Progenitor cell of endocrine pancreas (in vitro differentiated cells): ENCODE measurements at places on chromosomes 16 and 17. TPM values are rescaled to one million over a fixed set of nuclear protein-coding genes. Genes with fewer than 3 reads are reported as not detected.

DNA sequence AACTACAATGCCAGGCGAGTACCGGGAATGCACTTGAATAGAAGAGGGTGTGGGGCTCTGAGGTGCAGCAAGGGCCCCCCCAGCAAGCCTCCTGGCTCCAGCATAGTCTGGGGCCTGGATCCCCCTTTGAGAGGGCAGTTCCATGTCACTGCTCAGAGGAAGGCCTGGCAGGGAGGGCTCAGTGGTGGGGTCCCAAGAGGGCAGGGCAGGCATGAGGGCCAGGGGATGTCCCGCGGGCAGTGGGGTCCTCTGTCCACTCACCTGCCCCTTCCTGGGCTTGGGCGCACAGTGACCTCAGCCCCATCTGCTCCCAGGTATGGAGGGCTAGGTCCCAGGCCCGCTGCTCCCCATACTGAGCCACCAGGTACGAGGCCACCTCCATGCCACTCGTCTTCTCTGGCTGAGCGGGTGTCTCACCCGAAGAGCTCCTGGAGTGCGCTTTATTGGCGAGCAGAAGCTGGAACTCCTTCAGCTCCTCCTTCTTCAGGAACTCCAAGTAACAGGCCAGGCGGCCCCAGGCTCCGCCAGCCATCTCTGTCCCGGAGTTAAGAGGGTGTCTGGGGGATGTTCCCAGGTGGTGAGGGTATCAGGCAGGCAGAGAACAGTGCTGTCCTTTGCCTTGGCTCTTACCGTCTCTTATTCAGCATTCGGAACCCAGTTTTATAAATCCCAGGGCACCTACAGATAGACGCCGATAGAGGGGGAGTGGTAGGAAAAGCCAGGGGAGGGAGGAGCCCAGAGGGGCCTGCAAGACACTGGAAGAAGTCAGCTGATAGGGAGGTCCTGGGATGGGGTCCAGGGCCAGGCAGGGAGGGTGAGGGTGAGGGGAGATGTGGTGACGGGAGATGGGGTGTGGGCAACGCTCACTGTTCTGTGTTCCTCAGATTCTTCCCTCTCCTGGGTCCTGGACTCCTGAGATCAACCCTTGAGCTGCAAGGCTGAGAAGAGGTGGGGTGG, 605 bp downstream of the NLRP1 start:
- no peak overlapping the region for H3K4me3 ChIP-seq
- no peak for DNase-seq
- H3K4me1 ChIP-seq: peaks cover 1% of the 10 kb centered on the region
- H3K27me3 ChIP-seq: peaks cover 16% of the 10 kb centered on the region
- H3K27ac ChIP-seq: no peak overlapping the region
- H3K36me3 ChIP-seq: no peaks in the 10 kb centered on the region

GRCh38 chr17:1783834-1784611, 22.2 kb downstream of the SERPINF1 start:
- no peaks in the 10 kb centered on the region for H3K27me3 ChIP-seq
- peaks cover 3% of the 10 kb centered on the region for H3K4me1 ChIP-seq
- H3K4me3 ChIP-seq: no peak overlapping the region
- H3K36me3 ChIP-seq: peaks cover 19% of the 10 kb centered on the region
- DNase-seq: no peak

GRCh38 chr17:17911001-17911613, 61.1 kb downstream of the TOM1L2 start:
- no peak for DNase-seq
- H3K4me3 ChIP-seq: no peak overlapping the region
- peak overlapping the region; percentile 74 for H3K27ac ChIP-seq
- H3K4me1 ChIP-seq: peaks cover 6% of the 10 kb centered on the region

GRCh38 chr16:64356267-64356666, 765.6 kb downstream of the CDH11 start:
- H3K36me3 ChIP-seq: no peaks in the 10 kb centered on the region
- peaks cover 14% of the 10 kb centered on the region for H3K4me1 ChIP-seq
- H3K27me3 ChIP-seq: peaks cover 23% of the 10 kb centered on the region

GRCh38 chr16:75761108-75761507, 34.8 kb upstream of the CPHXL start:
- DNase-seq: no peak
- peaks cover 5% of the 10 kb centered on the region for H3K4me1 ChIP-seq
- H3K27me3 ChIP-seq: no peaks in the 10 kb centered on the region
- no peak overlapping the region for H3K4me3 ChIP-seq

- H3K4me3 ChIP-seq: no peak overlapping the region
- no peak for DNase-seq
- peaks cover 11% of the 10 kb centered on the region for H3K4me1 ChIP-seq
- no peak overlapping the region for H3K27ac ChIP-seq
- peaks cover 8% of the 10 kb centered on the region for H3K27me3 ChIP-seq
Observed at GRCh38 chr16:57643910-57644309, 15.5 kb downstream of the ADGRG1 start.

DNA sequence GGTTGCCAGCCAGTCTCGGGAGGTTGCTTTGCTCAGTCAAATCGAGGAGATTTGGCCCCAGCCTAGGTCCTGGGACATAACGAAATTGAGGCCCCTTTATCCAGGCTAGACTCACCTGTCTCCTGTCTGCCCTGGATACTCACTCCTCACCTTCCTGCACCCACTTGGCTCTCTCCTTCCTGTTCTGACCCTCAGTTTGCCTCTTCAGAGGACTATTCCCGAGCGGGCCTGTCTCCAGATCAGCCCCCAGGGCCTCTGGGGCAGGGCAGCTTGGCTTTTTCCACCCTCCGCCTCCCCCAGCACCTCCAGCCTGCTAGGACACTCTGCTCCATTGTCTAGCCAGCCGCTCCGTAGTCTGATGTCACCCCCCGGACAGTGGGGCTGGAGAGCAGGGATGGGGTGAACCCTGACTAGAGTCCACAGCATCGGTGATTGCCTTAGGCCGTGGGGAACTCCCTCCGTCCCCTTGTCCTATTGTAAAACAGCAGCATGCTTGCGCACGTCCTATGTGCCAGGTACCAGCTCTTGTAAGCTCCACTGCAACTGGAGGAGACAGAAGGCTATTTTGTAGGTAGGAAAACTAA, 8.8 kb downstream of the WFIKKN2 start:
- no peak for DNase-seq
- H3K27ac ChIP-seq: peak overlapping the region; percentile 59
- H3K4me3 ChIP-seq: no peak overlapping the region
- no peaks in the 10 kb centered on the region for H3K27me3 ChIP-seq
- H3K36me3 ChIP-seq: no peaks in the 10 kb centered on the region

DNA sequence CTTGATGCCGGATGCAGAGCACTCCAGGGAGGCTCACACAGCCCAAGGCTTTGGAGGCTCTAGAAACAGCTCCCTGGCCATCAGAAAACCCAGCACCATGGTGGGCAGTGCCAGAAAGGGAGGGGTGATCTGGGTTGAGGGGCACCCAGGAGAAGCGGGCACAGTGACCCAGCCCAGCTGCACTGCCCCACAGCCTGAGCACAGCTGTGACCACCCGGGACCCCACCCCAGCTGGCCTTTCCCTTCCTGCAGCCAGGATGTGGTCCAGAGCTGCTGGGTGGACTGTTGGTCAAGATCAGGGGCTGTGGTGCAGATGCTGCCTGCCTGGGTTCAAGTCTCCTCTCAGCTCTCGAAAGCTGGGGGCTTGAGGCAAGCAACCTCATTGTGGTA, 223.1 kb downstream of the ZNF423 start:
- DNase-seq: no peak
- peaks cover 13% of the 10 kb centered on the region for H3K36me3 ChIP-seq
- no peak overlapping the region for H3K27ac ChIP-seq

- no peak for DNase-seq
- H3K36me3 ChIP-seq: peaks cover 7% of the 10 kb centered on the region
- H3K27me3 ChIP-seq: peaks cover 15% of the 10 kb centered on the region
Observed at GRCh38 chr17:40356990-40357881, 7.3 kb downstream of the GJD3 start.

GRCh38 chr17:47850373-47850691, 631 bp downstream of the SP6 start:
- peak overlapping the region; percentile 64 for H3K4me3 ChIP-seq
- peaks cover 12% of the 10 kb centered on the region for H3K4me1 ChIP-seq
- peaks cover 88% of the 10 kb centered on the region for H3K27me3 ChIP-seq
- H3K27ac ChIP-seq: no peak overlapping the region

DNA sequence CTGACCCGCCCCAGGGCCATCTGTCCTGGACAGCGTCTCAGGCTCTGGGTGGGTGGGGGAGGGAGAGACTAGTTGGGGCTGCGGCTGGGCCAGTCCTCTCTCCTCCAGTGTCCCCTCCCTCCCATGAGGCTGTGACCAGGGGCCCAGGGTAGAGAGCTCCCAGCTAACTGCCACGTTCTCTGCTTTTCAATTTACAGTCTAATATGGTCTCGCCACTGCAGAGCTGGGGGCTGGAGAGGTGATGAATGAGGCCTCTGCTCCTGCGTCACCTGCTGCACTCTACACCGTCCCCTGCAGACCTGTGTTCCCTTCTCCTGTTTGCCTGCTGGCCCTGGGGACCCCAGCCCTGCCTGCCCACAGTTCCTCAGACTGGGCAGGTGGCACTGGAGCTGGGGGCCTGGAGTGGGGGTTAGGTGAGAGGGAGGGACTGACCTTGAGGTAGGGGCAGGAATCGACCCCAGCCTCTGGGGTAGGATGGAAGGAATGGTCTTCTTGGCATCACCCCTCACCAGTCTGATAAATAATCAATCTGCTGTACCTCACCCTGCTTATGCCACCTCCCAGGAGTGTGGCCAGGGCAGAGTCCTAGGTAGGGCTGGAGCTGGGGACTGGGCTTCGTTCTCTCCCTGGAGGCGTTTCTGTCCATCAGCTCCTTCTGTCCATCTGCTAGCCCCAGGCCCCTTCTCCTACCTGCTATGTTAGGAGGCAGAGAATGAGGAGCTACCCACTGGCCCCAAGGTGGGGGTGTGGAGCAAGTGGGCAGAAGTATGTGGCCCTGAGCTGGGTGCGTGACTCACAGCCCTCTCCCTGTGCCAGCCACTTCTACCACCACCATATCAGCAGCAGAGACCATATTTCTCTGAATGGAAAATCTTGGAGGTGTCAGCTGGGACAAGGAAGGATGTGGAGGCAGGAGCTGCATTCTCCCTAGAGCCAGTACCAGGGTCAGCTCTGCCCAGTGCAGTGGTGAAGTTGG, 12.9 kb downstream of the SEZ6 start:
- H3K36me3 ChIP-seq: no peaks in the 10 kb centered on the region
- no peak overlapping the region for H3K4me3 ChIP-seq
- H3K27me3 ChIP-seq: peaks cover 14% of the 10 kb centered on the region
- no peak for DNase-seq
- peaks cover 2% of the 10 kb centered on the region for H3K4me1 ChIP-seq
- no peak overlapping the region for H3K27ac ChIP-seq

GRCh38 chr17:16866436-16866835, 105.5 kb downstream of the TNFRSF13B start:
- no peaks in the 10 kb centered on the region for H3K4me1 ChIP-seq
- H3K4me3 ChIP-seq: no peak overlapping the region
- DNase-seq: no peak
- H3K27me3 ChIP-seq: peaks cover 6% of the 10 kb centered on the region

GRCh38 chr17:1222321-1222720, 42.5 kb upstream of the ABR start:
- no peak overlapping the region for H3K4me3 ChIP-seq
- H3K4me1 ChIP-seq: no peaks in the 10 kb centered on the region
- H3K27me3 ChIP-seq: peaks cover 68% of the 10 kb centered on the region
- H3K27ac ChIP-seq: no peak overlapping the region
- no peak for DNase-seq
- no peaks in the 10 kb centered on the region for H3K36me3 ChIP-seq

GRCh38 chr16:56311208-56312027, 113.9 kb downstream of the AMFR start:
- no peaks in the 10 kb centered on the region for H3K4me1 ChIP-seq
- no peak overlapping the region for H3K4me3 ChIP-seq
- H3K27ac ChIP-seq: no peak overlapping the region
- peaks cover 13% of the 10 kb centered on the region for H3K27me3 ChIP-seq

DNA sequence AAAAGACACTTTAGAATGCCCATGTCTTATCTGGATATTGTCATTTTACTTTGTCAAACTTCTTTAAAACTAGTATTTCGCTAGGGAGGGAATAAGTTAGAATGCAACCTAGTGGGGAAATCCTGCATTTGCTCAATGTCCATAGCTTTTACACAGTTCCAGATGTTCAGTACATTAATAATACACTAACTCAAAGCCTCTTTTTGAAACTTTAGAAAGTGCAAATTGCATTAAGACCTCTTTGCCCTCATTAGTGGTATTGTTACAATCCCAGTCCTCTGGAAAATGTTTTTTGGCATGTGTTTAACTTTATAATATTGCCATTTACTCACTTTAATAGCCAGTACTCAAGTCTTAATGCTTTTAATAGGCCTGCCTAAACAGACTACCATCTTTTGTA, 106.8 kb downstream of the BRIP1 start:
- H3K27ac ChIP-seq: no peak overlapping the region
- no peaks in the 10 kb centered on the region for H3K4me1 ChIP-seq
- peaks cover 11% of the 10 kb centered on the region for H3K36me3 ChIP-seq
- no peaks in the 10 kb centered on the region for H3K27me3 ChIP-seq

DNA sequence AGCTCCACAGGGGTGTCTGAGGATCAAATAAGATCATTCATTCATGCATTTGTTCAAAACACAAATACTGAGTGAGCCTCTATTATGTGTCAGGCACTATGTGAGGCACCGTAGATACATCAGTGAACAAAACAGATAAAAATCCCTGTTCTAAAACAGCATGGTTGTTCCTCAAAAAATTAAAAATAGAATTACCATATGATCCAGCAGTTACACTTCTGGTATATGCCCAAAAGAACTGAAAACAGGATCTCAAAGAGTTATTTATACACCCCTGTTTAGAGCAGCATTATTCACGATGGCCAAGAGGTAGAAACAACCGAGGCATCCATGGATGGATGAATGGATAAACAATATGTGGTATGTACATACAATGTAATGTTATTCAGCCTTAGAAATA, 15.4 kb downstream of the PIPOX start:
- no peak overlapping the region for H3K27ac ChIP-seq
- peaks cover 6% of the 10 kb centered on the region for H3K27me3 ChIP-seq
- H3K4me1 ChIP-seq: peaks cover 29% of the 10 kb centered on the region
- DNase-seq: no peak

DNA sequence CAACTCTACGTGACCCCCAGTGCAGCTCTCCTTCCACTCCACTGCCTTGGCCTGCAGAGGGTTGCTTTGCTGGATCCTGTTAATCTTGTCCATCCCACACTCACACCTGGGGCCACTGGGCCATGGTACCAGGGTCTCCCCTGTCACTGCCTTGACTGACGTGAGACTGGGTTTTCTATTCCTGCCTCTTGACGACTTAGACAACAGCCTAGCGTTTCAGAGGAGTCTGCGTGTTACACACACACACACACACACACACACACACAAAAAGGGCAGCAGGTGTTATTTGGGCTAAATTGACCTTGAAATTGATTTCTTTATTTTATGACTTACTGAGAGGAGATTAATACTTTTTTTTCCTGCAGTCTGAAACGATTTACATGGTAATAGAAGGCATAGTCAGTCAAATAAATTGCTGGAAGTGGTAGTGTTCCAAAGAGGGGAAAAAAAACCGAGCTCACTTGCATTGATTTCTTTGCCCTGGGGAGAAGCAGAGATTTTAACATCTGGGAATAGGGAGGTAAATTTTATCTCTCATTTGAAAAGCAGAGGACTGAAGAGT, 492.3 kb upstream of the EEF2KMT start:
- peaks cover 16% of the 10 kb centered on the region for H3K27me3 ChIP-seq
- H3K4me3 ChIP-seq: no peak overlapping the region
- no peaks in the 10 kb centered on the region for H3K36me3 ChIP-seq
- DNase-seq: no peak
- no peak overlapping the region for H3K27ac ChIP-seq

GRCh38 chr17:40597556-40598300, 32.5 kb upstream of the CCR7 start:
- no peaks in the 10 kb centered on the region for H3K27me3 ChIP-seq
- H3K36me3 ChIP-seq: no peaks in the 10 kb centered on the region
- no peak overlapping the region for H3K4me3 ChIP-seq
- H3K4me1 ChIP-seq: peaks cover 9% of the 10 kb centered on the region
- DNase-seq: no peak

The ZSCAN10 gene
- total RNA-seq: 0.33 and 0.34 TPM in 2 replicates

The TBC1D3G gene
- not detected in 2 replicates for total RNA-seq

The CXCL16 gene
- 4.0 and 4.3 TPM in 2 replicates for total RNA-seq

The IRX6 gene
- total RNA-seq: not detected in 2 replicates

The TM4SF5 gene
- total RNA-seq: 0.44 and 0.57 TPM in 2 replicates

The TMEM98 gene
- total RNA-seq: 181 and 188 TPM in 2 replicates
